ENCODE measurements at places on chromosomes 7 and 10. TPM values are rescaled to one million over a fixed set of nuclear protein-coding genes. Genes with fewer than 3 reads are reported as not detected.
A peak's percentile ranks its signal among the peaks of the same experiment; 100 is the strongest.

CLCN1 gene
- not detected for total RNA-seq

FAM241B gene
- 4.1 TPM for total RNA-seq

SERPINE1 gene
- total RNA-seq = 187 TPM

VSTM4 gene
- total RNA-seq = 2.7 TPM

MMP21 gene
- total RNA-seq = not detected

- DNase-seq = no peak
Observed at GRCh38 chr7:2913760-2914387, 69.8 kb upstream of the GNA12 start.

DNA sequence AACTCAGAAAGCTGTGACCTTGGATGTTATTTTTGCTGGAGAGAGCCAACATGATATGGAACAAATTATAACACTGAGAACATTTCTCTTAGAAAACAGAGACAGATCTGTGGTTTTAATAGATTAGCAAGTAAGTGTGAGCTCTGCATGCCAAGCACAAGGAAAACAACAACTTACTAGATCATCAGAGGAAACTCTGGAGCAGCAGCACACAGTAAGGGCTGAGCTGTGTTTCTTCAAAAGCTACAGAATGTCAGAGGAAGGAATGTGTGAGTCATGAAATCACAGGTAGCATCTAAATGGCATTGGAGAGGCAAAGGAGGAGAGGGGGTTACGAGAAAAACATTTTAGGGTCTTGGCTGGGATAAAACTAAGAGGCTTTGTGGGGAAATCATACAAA is 283.4 kb upstream of the FZD8 start:
- peak; percentile 13 for DNase-seq

DNA sequence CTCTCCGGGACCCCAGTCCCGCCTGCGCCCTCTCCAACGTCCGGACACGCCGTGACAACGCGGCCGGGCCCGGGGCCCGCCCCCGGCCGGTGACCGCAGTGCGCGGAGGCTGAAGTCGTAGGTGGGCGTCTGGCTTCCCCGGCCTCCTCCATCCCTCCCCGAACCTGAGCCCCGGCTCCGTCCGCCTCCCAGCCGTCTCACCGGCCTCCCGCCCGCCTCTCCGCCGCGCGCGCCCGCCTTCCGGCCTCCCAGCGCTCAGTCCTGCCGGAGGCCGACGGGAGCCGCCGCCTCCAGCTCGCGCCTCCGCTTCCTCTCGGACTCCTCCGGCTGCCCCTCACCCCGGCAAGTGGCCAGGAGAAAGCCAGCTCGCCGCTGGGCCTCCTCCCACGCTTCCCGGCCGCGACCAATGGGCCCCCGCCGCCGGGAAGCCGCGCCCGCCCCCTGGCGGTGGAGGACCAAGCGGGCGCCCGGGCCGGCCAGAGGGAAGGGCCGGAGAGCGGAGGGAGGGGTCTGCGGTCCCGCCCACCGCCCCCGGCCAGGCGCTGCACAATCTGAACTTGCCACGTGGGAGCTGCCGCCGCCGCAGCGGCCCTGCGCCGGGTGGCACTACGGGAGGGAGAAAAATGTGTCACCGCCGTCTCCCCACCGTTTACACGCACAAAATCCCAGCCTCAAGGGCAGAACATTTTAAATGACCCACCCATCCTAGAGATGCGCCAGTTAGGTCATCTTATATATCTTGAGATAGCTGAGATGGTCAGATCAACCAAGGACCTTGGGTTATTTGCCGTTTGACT is at the start of gene FAM3C:
Gene FAM3C, minus strand, starts transcription at position 348 of the 797 bp plus-strand sequence. CDS start 13,339 bp downstream, outside the sequence.
- peak; percentile 92 for DNase-seq

GRCh38 chr10:9302140-9302746 is 1247.8 kb downstream of the GATA3 start:
- DNase-seq = peak; percentile 56

GRCh38 chr10:128324058-128324827 is 198.0 kb upstream of the MKI67 start:
- DNase-seq = peak; percentile 17

DNA sequence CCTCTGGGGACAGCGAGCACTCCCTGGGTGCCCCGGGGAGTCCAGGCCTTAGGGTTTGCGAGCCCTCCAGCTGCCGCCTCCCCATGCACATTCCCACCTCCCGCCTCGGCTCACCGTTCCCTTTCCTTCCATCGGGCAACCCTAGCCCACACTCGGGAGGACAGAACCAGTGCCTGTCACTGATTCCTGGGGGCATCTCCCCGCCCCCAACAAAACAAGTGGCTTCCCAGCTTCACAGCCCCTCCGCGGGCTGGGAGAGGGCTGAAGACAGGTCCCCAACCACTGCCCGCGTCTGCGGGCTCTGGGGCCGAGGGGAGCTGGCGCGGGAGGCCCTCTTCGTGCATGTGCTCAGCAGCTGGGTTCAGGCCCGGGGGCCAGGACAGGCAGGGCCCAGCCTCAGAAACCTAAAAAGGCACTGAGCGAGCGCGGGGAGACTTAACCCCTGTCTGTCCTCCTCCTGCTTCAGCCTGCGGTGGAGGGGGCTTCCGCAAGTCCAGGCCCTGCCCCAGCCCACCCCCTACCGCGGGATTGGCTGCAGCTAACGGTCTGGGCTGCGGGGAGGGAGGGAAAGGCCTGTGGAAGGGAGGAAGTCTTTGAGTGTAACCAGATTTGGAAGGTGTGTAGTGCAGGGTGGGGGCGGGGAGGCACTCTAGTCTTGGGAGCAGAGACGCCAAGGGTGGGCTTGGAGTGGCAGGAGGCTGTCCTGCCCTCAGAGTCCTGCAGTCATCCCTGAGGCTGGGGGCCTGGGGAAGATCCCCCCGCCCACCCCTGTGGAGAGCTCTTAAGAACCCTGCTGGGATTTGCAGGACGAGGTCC is 1.2 kb downstream of the FLNC start:
- DNase-seq = peak; percentile 57

GRCh38 chr10:75662715-75663114 is 231.3 kb downstream of the LRMDA start:
- no peak for DNase-seq

DNA sequence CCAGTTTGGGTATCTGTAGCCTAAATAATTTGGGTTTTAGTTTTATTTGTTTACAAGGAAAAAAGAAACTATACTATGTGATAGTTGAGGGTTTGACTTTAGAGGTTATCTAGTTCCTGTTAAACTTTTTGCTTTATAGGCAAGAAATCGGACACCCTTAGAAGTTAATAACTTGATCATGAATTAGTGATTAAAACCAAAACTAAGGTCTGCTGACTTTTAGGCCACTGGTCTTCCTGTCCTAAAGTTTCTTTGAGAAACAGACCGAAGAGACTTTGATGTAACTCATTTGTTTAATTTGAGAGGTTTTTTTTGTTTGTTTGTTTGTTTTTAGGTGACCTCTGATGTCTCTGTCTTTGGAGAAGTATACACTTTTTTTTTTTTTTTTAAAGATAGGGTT is 59.7 kb downstream of the PHTF2 start:
- DNase-seq = no peak

DNA sequence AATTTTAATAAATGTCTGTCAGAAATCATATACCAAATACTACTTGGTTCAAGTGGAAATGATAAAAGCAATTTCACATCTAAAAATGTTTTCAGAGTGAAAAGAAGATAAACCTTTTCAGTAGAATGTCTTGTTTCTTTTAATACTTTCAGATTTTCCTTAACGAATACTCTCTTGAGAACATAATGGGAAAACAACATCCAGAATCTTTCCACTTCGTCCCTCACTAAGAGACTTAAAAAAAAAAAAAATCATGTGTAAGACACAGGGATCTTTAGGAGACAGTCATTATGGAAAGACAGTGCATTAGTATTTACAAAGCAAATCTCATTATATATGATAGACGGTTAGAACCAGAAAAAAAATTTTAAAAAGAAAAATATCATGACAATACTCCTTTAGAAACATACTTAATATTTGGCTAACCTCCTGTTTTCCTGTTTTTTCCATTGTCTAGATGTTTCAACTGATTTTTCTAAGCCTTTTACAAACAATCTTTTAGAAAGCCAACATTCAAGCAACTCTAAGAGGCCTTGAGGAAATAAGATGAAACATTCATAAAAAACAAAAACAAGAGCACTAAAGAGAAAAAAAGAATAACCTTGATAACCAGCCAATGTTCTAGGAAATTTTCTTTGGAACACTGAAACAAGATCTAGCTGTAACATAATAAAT is 339.9 kb upstream of the LRRN3 start:
- no peak for DNase-seq

DNA sequence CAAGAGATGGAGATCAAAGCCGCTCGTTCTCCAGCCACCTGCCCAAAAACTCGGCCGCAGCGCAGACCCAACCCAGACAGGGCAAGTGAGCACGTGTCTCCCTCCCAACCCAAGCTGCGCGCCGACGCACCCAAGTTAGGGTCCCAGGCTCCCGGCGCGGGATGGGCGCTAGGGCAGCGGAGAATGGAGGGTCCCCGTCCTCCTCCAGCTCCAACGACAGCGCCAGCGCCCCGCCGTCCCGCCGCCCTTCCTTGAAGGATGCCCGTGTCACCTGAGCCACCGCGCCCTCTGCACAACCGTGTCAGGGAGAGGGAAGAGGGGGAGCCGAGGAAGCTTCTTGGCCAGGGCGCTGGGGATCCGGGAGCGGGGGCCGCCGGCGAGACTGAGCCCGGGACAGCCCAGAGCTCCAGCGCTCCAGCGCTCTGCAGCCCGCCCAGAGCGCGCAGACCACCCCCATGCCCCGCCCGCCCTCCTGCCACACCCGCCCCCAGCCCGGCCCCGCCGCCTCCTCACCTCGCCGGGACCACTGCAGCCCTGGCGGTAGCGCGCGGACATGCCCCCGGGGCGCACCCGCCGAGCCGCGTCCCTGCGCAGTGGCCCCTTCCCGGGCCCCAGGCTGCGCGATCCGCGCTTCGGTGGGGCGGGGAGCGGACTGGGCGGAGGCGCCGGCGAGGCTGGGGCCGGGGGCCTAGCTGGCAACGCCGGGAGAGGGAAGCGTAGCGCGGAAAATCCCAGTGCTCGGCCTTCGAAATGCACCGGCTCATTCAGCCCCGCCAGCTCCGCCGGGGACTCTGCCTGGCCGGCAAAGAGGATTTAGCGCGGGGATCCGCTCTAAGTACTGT is at the start of gene SLC16A12:
Gene SLC16A12, minus strand, starts transcription at position 424 of the 842 bp plus-strand sequence. CDS start 73,016 bp downstream, outside the sequence.
- no peak for DNase-seq

DNA sequence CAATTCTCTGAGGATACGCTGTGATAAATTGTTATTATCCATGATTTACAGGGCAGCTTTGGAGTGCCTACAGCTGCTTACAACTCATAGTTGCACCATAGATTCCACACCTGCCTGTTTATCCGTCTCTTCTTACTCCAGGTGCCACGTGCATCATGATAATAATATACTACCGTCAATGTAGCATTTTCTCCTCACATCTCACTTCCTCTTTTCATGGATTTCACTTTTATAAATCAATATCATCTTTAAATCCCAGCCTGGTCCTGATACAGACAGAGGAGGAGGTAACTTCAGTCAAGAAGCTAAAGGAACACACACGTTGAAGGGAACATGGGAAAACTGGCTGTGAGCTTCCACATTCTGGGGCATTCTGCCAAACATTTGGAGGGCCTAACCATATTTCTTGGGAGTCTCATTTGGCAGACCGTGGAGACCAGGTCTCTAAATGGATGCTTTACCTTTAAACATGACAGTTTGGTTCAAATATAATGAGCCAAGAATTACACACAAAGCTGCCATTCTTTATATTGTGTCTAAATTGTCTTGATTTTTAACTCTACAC is 2.4 kb downstream of the CH25H start:
- DNase-seq = no peak

GRCh38 chr10:12597176-12597575 is 247.8 kb downstream of the CAMK1D start:
- DNase-seq = no peak

DNA sequence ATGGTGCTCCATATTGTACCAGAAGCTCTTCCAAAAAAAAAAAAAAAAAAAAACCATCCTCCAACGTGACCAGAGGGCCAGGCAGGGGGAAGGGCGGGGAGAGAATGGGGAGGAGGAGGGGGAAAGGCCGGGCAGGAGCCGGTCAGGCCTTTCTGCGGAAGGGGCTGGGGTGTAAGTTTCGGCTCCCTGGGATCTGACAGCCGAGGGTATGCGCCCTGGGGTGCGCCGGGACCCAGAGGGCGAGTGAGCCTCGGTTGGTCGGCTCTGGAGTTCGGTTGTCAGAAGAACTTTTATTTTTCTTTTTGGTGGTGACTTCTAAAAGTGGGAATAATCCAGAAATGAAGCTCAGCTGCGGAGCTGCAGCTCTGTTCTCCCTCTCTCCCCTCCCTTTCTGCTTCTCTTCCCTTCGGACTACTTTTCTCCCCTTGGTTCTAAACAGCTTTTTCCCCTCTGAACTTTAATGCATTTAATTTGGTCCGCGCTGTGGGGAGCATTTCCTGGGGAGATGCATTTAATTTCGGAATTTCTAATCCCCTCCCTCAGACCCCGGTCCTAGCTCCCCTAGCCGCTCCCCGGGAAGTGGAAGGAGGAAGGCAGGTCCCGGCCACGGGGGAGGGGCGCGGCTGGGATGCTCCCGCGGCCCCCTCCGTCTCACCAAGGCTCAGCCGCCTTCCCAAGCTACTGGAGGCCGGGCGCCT is 3.9 kb upstream of the PAX2 start:
- DNase-seq = no peak

DNA sequence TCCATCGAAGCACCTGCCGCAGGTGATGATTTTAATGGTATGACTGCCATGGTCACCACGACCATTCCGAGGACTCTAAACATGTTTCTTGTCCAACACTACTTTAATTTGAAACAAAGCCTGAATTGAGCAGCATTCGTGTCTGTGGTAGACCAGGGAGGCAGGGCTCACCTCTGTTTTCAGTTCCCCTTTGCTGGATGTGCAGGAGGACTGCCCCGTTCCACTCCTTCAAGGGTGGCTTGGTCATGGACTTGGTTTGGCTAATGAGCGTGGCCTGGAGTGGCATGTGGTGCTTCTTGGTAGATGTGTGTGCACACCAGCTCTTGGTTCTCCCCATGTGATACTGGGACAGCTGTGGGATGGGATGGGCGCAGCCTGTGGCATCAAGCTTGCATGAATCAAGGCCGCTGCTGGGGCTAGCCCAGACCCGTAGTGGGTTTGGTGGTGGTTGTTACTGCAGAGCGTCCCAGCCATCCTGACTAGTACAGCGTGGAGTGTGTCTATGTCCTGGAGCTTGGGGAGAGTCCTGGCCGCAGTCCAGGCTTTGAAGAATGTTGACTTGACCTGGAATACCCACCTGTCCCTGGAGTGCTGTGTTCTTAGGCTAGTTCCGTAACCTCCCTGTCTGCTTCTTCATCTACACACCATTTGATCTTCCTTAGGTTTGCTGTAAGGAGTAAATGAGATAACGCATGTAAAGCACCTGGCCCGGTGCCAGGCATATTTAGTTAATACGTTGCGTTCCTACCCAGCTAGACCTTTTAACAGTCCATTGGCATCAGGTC is 34.8 kb downstream of the MGMT start:
- DNase-seq = no peak

DNA sequence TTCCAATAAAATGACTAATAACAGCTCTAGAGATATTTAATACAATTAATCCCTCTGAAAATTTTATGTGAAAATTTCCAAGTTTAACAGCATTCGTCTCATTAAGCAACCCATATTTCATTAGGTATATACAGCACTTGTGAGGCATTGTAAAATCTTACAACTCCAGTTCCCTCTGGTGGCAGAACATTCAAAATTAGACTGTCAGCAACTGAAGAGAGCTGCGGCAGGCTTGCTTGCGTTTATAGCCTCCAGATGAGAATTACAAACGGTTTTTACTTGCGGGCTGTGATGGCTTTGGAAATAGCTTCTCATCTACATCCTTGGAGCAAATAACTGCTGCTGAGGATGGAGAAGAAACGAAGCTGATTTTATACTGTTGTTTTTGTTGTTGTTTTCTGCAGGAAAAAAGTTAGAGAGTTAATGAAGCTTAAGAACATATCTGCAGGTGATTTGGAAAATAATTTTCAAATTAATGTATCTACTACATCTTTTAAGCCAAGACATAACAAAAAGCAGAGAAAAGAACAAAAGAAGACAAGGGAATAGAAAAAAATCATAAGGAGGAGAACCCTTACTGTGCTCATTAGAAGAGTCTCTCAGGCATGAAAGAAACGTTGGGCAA is 171.3 kb downstream of the MAGI2 start:
- no peak for DNase-seq
